ENCODE measurements at places on chromosomes 13 and 19.

DNA sequence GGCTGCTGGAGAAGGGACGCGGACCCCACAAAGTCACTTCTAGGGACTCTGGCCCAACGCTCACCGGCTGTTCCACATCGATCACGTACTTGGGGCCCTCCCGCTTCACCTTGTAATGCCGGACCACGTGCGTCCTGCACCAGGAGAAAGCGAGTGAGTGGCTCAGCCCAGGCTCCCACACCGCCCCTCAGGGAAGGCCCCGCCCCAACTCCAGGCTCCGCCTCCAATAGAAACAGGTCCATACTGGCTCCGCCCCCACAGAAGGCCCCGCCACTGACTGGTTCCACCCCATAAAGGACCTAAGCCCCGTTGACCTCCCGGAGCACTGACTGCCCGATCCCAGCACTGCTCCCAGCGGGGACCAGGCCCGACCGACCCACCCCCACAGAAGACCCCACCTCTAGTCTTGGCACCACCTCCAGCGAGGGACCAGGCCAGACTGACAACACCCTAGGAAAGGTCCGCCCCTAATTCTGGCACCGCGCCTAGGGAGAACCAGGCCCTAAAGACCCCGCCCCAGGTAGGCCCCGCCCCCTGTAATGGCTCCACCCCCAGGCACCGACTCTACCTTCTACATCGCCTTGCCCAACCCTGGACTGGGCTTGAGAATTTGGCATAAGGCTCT lies 11.3 kb downstream of the STAP2 start:
- DNase-seq, result no peak

DNA sequence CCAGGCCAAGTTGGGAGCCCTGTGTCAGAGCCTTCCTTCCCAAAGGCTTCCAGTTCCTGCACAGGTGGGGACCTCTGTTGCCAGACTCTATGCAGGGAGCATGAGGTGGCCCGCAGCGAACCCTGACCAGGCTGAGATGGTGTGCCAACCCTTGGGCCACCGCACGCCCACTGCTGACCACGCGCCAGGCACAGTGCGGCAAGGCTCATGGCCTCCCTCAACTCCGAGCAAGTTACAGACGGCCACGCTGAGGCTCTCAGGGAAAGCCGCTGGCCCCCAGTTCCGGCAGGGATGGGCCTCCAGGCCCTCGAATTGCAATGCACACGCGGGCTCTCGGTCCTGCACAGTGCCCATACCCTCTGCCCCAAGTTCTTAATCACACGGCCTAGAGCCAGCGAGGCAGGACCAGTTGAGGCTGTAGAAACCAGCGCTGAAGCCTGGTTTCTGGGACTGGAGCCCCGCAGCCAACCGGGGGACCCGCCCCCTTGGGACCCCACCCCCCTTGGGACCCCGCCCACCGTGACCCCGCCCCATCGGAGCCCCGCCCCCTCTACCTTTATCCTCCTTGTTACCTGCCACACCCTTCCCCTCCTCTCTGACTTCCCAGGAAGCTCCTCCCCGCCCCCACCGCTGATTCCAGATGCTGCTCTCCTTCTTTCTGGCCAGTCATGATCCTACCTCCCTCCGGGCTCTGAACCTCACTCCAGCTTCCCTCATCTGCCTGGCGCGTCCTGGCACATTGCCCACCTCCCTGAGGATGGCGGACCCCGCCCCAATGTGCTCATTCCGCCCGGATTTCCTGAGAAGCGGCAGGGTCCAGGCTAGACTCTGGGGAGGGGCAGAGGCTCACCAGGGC lies 6.0 kb downstream of the PEX11G start:
- DNase-seq, result no peak

DNA sequence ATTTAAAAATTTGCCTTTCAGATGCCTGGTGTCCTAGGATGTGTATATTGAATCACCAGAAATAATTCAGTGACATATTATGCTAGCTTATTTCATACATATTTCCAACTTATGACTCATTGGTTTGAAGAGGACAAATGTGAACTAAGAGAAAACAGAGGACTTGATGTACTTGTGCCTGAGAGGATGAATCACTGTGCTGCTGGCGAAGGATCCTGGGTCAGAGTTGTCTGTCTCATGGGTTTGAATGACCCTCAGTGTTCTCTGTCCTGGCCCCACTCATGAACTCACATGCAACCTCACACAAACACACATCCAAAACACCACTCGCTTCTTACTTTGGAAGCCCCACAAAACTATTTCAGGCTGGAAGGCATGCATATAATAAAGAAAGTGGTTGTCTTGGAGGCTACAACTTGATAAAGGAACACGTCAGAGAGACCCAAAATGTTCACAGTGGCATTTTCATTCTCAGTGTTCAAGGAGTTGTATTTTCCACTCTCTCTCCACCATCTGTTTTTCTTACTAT lies 129.0 kb upstream of the SPRY2 start:
- no peak for DNase-seq

- DNase-seq, result no peak
Measured at GRCh38 chr19:13100841-13101589, 1.6 kb downstream of the LYL1 start.

DNA sequence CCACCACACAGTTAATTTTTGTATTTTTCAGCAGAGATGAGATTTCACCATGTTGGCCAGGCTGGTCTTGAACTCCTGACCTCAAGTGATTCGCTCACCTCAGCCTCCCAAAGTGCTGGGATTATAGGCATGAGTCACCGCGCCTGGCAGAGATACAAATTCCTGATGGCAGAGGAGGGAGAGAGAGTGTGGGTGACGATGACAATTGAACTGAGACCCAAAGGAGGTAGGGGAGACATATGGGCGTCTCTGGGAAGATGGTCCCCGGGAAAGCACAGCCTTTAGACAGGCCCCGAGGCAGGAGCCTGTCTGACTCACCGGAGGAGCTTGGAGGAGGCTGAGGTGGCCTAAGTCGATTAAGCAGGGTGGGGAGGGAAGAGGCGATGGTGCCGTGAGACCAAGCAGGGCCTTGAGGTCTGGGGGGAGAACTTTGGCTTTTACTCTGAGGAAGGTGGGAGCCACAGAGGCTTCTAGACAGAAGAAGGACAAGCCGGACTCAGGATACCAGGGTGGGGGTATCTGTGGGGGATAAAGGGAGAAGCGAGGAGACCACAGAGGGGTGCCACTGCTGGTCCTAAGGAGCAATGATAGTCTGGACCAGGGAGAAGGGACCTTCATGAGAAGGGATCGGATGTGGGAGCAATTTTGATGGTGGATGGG lies 38.2 kb downstream of the ARRDC2 start:
- DNase-seq, result no peak

DNA sequence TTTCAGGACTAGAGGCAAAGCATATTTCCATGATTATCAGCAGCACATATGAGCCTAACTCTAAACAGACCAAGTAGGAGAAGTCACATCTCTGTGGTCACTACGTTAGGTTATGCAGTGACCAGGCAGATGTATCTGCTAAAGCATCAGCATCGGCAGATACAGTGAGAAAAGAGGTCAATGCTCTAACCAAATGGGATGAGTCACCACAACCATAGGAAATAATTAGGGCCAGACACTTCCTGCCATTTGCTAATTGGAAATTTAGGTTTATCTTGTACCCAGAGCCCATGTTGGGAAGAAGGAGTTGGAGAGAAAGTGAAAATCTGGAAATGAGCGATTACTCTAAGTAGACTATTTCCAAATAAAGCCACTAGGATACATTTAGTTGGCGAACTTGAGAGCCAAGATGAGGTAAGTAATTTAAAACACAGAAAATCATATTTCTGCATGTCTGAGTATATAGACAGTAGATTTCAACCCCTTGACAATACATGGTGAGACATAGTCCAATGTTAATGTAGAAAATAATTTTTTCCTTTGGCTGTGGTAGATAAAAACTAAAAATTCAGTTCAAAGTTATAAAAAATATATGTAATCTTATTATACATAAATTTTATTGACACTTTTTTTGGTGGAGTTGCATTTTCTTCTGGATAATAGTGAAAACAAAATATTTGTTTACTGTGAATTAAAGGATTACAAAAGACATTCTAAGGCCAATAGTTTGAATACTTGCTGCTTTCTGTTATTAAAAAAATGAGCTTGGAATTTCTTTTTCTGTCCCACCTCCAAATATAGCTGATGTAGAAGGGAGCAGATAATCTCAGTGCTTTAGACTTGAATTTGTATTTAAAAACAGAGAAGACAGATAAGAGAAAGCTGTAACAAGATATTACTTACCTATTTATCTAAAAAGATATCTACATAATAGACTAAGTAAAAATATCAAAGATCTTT lies 104.4 kb upstream of the CSNK1A1L start:
- no peak for DNase-seq

GRCh38 chr13:48819899-48820298 lies 155.8 kb upstream of the FNDC3A start:
- no peak for DNase-seq

DNA sequence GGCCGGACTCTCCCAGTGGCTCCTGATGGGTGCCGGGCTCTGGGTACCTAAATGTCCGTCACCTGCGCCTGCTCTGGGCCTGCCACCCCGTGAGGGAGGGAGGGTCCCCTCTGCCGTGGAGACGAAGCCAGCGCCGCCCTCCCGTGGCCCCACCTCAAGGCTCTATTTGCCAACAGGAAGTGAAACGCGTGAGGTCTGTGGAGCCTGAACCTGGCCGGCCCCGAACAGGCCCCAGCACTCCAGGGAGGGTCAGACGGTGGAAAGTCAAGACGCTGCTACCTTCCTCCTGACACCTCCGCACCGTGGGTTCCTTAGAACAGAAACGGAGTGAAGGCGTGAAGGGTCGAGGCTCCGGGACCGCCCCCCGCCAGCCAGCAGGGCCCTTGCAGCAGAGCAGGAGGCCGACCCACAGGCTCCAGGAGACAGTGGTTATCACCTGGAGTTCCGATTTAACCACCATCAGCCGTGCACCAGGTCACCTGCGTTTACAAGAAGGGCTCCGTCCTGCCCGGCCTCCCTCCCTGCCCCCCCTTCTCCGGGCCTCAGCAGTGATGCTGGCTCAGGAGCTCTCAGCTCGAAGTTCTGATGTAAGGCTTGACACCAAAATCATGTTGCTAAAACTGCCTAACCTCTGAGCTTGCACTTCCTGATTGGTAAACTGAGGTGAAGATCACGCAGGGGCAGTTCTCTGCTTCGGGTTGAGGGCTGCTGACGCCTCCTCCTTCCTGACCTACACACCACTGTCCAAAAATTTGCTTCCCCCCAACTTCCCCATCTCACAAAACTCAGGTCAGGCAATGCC lies 50.9 kb upstream of the C13orf46 start:
- DNase-seq, result no peak

DNA sequence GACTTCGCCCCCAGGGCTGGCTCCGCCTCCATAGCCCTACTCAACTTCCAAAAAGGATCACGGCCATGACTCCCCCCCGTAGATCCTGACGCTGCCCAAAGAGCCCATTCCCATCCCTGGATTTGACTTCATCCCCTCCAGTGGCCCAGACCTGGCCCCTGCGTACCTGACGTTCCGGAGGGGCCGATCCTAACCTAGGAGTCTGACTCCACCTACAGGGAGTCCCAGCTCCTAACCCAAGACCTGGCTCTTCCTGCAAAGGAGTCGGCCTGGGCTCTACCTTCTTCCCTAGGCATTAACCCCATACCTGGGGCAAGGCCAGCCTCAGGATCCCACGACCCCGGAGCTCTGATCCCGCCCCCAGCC lies 10.8 kb downstream of the STAP2 start:
- DNase-seq, result no peak

DNA sequence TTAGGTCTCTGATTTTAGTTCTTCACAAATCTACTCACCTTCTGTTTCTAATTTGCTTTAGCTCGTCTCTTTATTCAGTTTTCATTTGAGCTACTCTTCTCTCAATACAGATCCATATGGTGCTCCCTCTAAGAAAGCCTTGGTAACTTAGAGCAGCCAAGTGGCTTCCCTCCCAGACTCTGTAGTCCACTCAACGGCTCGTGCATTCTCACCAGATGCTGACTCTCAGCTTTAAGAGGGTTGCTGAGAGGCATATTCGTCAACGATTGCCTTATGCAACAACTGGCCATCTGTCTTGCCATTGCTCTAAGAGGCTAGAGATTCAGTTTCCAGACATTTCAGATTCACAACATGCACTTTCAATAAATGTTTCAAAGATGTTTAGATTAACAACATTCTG lies 785.8 kb upstream of the SLC10A2 start:
- no peak for DNase-seq

- DNase-seq, result no peak
Measured at GRCh38 chr19:40335101-40335500, 13.1 kb downstream of the C19orf47 start.

GRCh38 chr19:36028313-36029041 lies 4.2 kb downstream of the CLIP3 start:
- DNase-seq, result no peak

DNA sequence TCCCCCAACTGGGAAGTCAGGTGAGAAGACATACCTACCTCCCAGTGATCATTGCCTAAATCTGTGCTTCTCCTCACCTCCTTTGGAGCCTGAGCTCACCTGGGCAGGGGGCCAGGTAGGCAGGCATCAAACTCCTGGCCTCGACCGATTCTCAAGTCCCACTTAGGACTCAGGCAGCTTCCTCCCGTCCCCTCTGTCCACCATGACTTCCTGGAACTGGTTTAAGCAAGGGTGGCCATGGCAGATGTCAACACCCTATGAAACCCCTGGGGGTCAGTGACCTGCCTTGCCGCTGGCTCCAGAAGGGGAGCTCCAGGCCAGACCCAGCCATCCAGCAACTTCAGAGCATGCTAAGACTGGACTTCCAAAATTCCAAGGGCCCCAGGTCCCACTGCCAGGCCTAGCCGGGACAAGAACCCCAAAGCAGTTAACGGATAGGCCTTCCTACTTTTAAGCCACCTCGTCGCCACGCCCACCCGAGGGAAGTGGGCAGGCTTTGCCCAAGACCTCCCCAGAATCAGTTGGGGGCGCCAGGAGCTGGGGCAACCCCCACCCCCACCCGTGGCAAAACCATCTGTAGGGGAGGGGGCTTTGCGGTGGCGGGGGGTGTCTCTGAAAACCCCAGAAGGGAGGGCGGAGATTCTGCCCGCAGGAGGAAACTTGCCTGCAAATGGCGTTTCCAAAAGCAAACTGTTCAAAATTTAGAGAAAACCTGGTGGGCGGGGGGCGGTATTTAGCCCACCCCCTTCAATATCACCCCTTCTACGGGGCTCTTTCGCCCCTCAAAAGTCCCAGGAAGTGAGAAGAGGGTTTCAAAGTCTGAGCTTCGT lies 657 bp downstream of the PLIN3 start:
- DNase-seq, result no peak

DNA sequence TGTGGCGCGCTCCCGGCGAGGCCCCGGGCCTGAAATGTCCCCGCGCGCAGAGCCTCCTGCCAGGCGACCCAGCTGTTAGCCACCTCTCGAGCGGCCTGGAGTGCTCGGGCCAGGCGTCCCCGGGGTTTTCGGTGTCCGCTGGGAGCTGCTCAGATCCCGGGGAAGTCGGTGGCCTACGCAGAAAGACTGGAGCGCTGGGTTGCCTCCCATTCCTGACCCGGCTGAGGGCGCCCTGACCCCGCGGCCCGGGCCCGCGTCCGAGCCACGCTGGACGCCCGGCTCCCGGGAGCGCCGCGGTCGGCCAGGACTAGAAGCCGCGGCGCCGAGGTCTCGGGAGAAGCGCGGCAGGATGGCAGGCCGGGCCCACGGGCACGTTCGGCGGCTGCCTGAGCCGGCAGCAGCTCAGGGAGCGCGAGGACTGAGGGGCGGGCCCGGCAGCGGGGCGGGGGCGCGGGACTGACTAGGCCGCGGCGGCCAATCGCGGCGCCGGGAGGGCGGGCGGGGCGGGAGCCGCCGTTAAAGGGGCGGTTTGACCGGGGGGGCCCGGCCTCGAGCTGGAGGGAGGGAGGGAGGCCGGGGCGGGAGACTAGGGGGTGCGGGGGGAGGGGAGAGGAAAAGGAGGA lies 1.3 kb upstream of the ZIC2 start:
- peak; percentile 58 for DNase-seq

Measured in NCI-H510A treated with DMSO at 0.1 percent for 48 hours (cell line).